NCI-H1417 (cell line): ENCODE measurements at places on chromosomes 3 and 15.

- no peak for DNase-seq
Measured at GRCh38 chr3:10010421-10010877, 15.8 kb upstream of the FANCD2 start.

GRCh38 chr3:164419220-164419619 lies 659.1 kb downstream of the SI start:
- DNase-seq, result no peak

GRCh38 chr15:57218826-57219576 lies 157.3 kb upstream of the CGNL1 start:
- peak; percentile 75 for DNase-seq

- no peak for DNase-seq
Measured at GRCh38 chr15:39235084-39235795, 345.6 kb upstream of the THBS1 start.

- DNase-seq, result no peak
Measured at GRCh38 chr15:92749216-92749615, 93.6 kb upstream of the FAM174B start.

- no peak for DNase-seq
Measured at GRCh38 chr3:114427285-114428043, 133.6 kb downstream of the TIGIT start.

GRCh38 chr3:108133858-108134554 lies 43.2 kb upstream of the CD47 start:
- DNase-seq, result no peak
